Activated T-helper 1 cell treated with anti-CD3 and anti-CD28 coated beads, Interleukin-12 subunit alpha, Interleukin-12 subunit beta, Interleukin-2, Interleukin-4 antibody, amounts not matched to agents 30 ng/mL and 10 ng/mL and 1 ng/mL, durations not matched to agents 14 hours and 24 hours and 36 hours (primary cell): ENCODE measurements at places on chromosomes 3 and 15. TPM values are rescaled to one million over a fixed set of nuclear protein-coding genes. Genes with fewer than 3 reads are reported as not detected.

Gene SLC28A1
- total RNA-seq = not detected in 2 replicates

Gene RNF13
- total RNA-seq = 41.1 and 41.6 TPM in 2 replicates

Gene ENTPD3
- not detected in 2 replicates for total RNA-seq

Gene TP63
- total RNA-seq = 0.51 and 0.67 TPM in 2 replicates

Gene GP9
- not detected in 2 replicates for total RNA-seq

Gene ARMC8
- 42.9 and 54.3 TPM in 2 replicates for total RNA-seq

Gene BCHE
- not detected in 2 replicates for total RNA-seq

GRCh38 chr15:43484455-43484854, 8.5 kb downstream of the TP53BP1 start:
- H3K27ac ChIP-seq = no peak overlapping the region
- peaks cover 19% of the 10 kb centered on the region for H3K36me3 ChIP-seq
- H3K27me3 ChIP-seq = no peaks in the 10 kb centered on the region
- peaks cover 12% of the 10 kb centered on the region for H3K4me1 ChIP-seq
- H3K4me3 ChIP-seq = no peak overlapping the region

DNA sequence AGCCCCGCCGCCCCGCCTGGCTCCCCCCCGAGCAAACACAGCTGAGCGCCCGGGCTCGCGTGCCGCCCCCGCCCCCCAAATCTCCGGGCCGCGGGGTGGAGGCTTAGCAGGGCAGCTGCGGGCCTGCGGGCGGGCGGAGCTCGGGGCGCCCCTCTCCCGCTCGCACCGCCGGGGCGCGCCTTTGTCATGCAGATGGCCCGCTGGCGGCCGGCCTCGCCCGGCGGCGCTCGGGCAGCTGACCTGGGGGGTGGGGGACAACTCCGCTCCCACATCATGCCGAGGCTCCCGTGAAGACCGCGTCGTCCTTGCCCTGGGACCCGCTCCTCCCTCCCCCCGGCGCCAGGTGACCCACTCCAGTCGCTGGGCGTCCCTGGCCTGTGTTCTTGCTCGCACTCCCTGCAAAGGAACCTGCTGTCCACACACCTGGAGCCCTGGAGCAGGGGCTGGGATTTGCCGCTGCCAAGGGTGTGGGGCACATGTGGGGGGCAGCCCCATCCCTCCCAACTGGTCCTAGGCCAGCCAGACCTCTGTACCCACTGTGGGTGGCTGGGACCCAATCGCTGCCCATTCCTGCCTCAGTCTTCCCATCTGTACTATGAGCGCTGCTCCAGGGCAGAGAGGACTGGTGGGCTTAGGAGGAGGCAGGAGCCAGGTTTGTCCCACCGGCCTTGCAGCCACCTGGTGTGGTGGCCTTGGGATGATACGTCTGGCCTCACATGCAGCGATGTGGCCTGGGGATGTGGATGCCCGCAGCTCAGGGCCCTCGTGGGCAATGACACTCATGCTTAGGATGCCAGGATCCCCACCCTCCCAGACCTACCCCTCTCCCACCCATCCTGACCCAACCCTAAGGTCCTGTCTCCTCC, 33.5 kb downstream of the DNAJB8 start:
- H3K27ac ChIP-seq = no peak overlapping the region
- no peak overlapping the region for H3K4me3 ChIP-seq
- H3K4me1 ChIP-seq = no peaks in the 10 kb centered on the region
- peaks cover 4% of the 10 kb centered on the region for H3K36me3 ChIP-seq
- H3K27me3 ChIP-seq = peaks cover 52% of the 10 kb centered on the region

- no peak overlapping the region for H3K27ac ChIP-seq
- H3K4me1 ChIP-seq = no peaks in the 10 kb centered on the region
- no peak overlapping the region for H3K4me3 ChIP-seq
- no peak for DNase-seq
- H3K36me3 ChIP-seq = no peaks in the 10 kb centered on the region
Measured at GRCh38 chr15:27408428-27408827, 437.4 kb downstream of the GABRG3 start.

GRCh38 chr15:43799209-43799944, 643 bp downstream of the SERINC4 start:
- H3K27ac ChIP-seq = peak overlapping the region; percentile 75
- H3K36me3 ChIP-seq = peaks cover 61% of the 10 kb centered on the region

- peaks cover 29% of the 10 kb centered on the region for H3K27me3 ChIP-seq
- H3K4me1 ChIP-seq = peaks cover 16% of the 10 kb centered on the region
- no peak for DNase-seq
- H3K4me3 ChIP-seq = no peak overlapping the region
Measured at GRCh38 chr15:101003081-101003480, 83.9 kb downstream of the LRRK1 start.

- peaks cover 14% of the 10 kb centered on the region for H3K27me3 ChIP-seq
- no peak overlapping the region for H3K4me3 ChIP-seq
- peaks cover 5% of the 10 kb centered on the region for H3K4me1 ChIP-seq
- no peak overlapping the region for H3K27ac ChIP-seq
- DNase-seq = no peak
Measured at GRCh38 chr15:74710319-74711094, 14.7 kb upstream of the EDC3 start.

DNA sequence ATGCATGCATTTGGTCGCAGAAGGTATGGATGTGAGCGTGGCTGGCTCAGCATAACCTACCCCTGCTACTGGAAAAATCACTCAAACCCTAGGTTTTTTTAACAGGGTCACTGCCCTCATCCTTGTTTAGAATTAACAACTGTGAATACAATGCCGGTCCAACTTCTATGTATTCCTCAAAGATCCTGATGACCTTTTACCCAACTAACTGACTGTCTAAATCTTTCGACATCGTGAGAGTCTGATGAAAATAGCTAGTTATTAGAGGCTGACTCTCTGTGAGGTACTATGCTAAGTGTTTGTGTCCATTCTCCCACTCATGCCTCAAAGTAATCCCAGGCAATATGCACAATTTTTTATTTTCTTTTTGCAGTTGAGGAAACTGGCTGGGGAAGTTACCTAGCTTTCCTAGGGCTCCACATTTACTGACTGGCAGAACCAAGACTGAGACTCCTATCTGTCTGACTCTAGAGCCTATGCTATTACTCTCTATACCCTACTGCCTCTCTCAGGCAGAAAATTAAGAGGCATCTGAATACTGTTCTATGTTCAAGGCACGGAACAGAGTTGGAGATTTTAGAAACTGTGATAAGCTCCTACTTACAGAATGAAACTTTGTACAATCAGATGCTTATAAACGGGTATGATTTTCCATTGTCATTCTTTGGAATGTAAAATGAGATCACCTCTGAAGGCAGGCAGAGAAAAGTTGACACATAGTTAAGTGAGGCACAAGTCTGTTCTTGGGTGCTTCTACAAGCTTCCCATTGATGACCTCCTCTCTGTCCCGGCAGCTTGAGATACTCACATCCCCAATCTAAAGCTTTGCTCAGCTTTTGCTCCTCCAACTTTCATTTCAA, 56.4 kb downstream of the FILIP1L start:
- H3K4me1 ChIP-seq = peaks cover 6% of the 10 kb centered on the region
- no peak for DNase-seq
- no peak overlapping the region for H3K27ac ChIP-seq
- no peaks in the 10 kb centered on the region for H3K36me3 ChIP-seq
- H3K27me3 ChIP-seq = peaks cover under 1% of the 10 kb centered on the region
- no peak overlapping the region for H3K4me3 ChIP-seq

- H3K27ac ChIP-seq = no peak overlapping the region
- H3K4me1 ChIP-seq = no peaks in the 10 kb centered on the region
- no peak overlapping the region for H3K4me3 ChIP-seq
- no peaks in the 10 kb centered on the region for H3K36me3 ChIP-seq
Measured at GRCh38 chr15:31842532-31843195, 187.7 kb upstream of the CHRNA7 start.
